ENCODE measurements at places on chromosomes 1 and 21.

DNA sequence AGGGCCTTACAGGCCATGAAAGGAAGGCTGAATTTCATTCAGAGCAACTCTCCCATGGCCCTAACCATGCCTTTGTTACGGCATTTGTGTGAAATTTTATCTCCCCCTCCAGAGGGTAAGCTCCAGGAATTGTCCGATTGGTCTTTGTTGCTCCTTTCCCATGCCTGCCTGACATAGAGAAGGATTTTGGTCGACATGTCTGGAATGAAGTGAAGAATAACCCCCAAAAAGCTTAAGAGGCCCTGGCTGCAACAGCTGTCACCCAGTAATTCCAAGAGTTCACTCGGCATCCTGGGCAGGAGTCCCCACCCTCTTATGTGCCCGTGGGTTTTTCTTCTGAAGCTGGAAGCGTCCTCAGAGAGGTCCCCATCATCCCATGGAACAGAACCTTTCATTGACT, 20.6 kb downstream of the CDA start:
- no peak for DNase-seq

- DNase-seq: no peak
Observed at GRCh38 chr1:157183870-157184269, 45.7 kb upstream of the ETV3 start.

- peak; percentile 59 for DNase-seq
Observed at GRCh38 chr21:45417256-45417950, 12.4 kb downstream of the COL18A1 start.

- no peak for DNase-seq
Observed at GRCh38 chr1:203128716-203129500, 1.4 kb downstream of the ADORA1 start.

DNA sequence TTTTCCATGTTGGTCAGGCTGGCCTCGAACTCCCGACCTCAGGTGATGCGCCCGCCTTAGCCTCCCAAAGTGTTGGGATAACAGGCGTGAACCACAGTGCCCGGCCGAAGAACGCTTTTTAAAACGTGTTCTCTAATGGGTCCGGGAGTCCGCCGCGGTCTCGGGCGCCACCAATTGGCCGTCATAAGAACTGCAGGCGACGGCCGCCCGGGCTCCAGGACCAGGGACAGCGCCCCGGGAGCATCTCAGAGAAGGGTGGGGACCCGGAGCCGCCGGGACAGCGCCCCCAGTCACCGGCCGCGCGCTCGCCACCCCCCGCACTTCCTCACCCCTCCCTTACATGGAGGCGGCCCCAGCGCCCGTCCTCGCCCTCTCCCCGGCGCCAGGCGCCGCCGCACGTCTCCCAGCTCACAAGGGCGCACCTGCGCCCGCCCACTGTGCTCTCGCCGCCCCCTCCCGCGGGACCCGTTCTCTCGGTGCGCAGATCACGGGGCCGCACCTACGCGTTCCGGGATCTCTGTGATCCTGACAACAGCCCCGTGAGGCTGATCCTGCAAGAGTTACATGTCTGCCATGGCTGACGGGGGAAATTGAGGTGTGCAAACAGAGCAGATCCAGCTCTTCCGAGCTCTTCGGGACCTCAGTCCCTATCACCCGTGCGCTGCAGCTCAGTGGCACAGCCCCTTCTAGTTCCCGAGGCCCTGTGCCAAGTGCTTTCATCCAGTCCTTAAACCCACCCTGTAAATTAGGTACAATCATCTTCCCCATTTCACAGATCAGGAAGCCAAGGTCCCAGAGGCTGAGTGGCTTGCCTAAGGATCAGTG, 9.8 kb downstream of the RAP1GAP start:
- peak; percentile 94 for DNase-seq

DNA sequence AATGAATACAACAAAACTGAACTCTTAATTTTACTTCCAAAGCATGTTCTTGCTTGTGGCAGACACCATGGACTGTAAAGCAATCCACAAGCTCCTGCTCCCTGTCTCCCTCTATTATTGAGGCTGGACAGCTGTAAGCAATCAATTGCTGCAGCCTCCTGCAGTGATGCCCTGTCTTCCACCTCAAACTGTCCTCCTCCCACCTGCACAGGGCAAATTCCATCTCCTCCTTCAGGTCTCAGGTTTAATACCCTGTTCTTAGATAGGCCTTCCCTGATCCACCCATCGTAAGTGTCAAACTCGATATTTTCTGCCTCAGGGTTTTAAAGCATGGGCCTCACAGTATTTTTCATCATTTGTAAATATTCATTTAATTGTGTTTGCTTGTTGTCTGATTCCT, 81.8 kb downstream of the LYST start:
- DNase-seq: no peak

- DNase-seq: peak; percentile 63
Observed at GRCh38 chr1:227730630-227731151, 4.4 kb downstream of the JMJD4 start.

- DNase-seq: no peak
Observed at GRCh38 chr1:67348586-67349252, 41.0 kb downstream of the IL12RB2 start.

DNA sequence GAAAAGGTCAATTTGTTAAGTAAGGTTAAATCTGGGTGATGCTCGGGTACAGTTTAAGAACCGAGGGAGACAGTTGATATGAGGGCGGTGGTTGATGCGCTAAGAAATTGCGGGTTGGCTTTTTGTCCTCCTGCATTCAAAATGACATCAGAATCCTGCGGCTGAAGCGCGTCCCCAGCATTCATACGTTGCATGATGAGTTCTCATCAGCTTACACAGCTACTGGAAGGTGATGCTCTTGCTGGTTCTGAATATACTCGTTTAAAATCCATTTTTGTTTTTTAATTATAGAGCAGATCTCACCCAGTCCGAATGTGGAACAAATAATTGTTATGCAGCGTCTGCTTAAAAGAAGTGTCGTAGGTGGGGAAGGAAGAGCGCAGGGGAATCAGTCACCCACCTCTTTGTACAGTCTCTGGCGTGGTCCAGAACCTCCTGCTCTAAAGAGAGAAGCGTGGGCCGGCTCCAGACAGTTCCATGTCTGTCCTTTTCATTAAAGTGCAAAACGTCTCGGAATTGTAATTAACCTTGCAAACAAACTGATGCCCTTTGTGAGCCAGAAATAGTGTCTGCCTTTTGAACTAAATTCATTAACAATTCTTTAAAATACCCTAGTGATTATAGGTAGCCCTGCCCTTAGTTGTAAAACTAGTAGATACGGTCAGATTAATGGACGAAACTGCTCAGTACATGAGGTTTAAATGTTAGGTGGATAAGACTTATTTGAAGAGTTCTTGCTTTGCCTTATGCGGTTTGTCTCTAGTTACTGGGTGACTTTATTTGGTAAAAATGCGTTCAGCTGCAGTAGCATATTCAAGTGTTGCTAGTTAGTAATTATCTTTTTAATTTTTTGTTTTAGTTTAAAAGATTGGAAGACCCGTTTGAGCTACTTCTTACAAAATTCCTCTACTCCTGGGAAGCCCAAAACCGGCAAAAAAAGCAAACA, 741 bp downstream of the RGS2 start:
- peak; percentile 73 for DNase-seq

DNA sequence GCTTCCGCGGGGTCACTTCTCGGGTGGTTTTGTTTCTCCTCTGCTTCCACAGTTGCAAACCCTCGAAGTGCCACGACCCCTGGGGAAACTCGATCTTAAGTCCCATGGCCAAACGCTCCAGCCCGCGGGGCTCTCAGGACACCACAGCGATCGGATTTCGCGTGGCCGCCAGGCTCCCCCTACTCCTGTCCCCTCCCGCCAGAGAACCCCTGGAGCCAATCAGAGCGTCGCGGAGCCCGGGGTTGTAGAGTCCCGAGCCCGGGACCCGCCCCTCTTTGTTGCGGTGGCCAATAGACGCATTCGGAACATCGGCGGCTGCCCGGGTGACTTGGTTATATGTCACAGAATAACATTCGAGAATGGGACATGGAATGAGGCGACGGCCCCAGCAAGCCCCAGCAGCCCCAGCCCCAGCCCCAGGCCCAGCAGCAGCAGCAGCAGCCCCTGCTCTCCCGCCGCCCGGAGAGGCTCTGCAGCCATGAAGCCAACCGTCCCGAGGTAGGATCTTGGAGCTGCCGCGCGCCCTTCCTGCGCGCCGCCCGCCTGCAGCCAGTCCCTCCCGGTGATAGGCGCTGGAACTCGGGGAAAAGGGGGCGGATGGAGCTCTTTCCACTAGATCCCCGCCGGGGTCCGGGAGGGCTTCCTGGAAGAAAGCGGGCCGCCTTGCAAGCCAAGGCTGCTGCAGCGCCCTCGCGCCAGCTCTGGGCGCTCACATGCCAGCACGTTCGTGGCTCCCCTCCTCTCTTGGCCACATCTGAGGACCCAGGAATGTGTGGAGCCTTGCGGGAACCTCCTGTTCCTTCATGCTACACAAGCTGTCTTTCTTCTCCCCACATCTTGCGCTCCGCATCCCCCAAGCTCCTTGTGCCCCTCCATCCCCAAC, at the start of gene VASH2:
Gene VASH2, plus strand, starts transcription at position 299 of the 883 bp plus-strand sequence. CDS start 1,002 bp downstream, outside the sequence.
- peak; percentile 93 for DNase-seq

GRCh38 chr1:228009828-228010775, 3.3 kb downstream of the WNT3A start:
- no peak for DNase-seq

- DNase-seq: no peak
Observed at GRCh38 chr1:244336232-244336899, 115.3 kb downstream of the ADSS2 start.

DNA sequence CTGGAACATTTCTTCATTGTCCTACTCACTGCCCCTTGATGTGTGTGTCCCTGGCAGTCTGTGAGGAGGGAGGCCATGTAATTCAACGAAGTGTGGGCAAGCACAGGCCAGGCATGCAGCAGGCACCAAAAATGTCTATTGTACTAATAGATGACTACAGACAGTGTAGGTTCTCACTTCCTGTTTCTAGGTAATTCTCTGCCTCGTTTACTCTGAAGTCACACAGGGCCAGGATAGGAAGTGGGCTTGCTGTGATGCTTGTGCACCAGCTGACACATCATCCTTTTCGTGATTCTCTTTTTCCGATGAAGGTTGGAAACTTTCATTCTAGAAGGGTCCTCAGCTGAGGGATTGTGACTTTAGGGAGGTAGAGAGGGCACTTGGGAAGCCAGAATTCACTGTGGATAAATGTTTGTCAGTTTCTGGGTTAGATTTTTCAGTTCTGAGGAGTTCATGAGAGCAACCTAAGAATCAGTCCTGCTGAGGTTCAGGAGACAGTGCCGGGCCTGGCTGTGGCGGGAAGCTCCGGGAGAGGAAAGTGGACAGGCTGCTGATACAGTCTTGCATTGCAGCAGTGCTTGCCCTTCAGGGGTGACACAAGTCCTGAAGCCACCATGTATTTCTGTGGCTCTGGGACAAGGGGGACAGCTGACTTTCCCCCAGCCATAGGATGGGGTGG, 4.3 kb upstream of the CSF1 start:
- DNase-seq: no peak

GRCh38 chr1:213221209-213221608, 170.2 kb downstream of the RPS6KC1 start:
- no peak for DNase-seq

DNA sequence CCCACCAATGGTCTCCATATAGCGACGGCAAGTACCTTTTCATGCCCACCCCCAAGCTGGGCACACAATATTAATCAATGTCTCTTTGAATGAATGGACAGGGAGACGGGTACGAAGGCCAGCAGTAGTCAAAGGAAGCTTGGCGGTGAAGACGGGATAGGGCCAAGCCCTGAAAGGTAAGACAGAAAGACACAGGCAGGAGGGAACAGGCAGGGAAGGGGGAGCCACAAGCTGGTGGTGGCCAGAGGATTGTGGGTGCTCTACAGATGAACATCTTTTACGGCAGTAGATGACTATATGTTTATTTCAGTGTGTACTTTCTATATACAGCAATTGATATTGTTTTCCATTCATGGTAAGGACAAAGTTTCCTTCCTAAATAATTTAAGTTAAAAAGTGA, 16.3 kb downstream of the CAPZB start:
- DNase-seq: no peak

DNA sequence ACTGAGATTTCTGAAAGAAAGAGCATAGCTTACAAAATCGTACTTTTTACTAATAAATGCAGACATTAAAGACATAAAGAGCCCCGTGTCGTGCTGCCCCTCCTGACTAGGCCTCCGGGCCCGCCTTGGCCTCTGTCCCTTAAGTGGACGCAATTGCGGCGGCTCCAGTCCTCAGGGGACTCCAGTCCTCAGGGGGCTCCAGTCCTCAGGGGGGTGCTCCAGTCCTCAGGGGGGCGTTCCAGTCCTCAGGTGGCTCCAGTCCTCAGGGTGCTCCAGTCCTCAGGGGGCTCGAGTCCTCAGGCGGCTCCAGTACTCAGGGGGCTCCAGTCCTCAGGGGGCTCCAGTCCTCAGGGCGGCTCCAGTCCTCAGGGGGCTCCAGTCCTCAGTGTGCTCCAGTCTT, 10.6 kb upstream of the OR2M2 start:
- DNase-seq: no peak

DNA sequence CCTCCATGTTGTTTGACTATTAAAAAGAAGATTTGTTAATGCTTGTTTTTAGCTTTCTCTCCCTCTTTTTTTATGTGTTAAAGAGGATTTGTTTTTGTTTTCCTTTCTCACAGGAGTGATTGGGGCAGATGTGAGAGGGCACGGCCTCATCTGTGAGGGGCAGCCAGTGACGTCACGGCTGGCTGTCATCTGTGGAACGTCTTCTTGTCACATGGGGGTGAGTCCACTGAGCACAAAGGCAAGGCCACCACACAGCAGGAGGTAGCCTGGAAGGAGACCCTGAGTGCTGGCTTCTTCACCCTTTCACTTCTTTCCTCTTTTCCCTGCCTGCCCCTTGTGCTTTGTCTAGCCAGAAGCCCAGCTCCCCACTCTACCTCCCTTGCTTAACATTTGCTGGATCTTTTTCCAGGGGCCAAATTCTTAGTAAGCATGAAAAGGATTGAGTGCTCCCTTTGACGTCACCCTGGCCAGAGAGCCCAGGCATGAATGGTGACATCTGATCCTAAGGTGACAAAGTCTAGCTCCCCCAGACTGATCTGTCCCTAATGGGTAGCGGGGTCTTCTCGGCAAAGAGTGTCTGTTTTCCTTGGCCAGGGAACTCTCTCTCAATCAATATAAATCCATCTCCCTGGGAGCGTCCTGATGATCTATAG, 257.2 kb downstream of the FGGY start:
- DNase-seq: no peak

GRCh38 chr1:195153107-195153506, 1455.1 kb downstream of the KCNT2 start:
- DNase-seq: no peak
